ENCODE measurements at places on chromosomes 5 and 9.

GRCh38 chr5:126937771-126938170, 92.6 kb downstream of the MARCHF3 start:
- DNase-seq = no peak

DNA sequence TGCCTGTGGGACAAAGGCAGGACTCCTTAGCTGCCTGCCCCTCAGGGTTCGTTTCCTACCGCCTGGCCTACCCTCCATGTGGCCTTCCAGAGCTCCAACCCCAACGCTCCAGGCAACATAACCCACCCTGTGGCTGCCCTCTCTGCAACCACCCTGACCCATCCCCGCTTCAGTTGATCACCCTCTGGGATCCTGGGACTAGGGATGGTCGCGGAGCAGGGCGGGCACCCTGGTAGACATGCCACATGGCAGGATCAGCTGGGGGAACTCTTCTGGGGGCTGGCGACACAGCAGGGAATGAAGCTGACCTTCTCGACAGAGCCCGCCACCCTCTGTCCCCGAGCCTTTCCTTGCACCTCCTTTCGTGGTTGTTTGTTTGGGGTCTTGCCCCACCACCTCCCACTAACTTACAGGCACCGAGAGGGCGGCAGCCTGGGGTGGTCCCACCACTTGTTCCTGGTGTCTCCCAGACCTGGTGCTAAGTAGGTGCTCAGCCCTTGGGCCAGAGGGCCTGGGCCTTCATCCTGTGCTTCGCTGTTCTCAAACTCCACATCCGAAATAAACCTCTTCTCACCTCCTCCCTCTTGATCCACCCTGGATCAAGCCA, 243.1 kb downstream of the PBX3 start:
- no peak for DNase-seq

GRCh38 chr9:3827175-3827574, 301.4 kb upstream of the RFX3 start:
- DNase-seq = no peak

- DNase-seq = no peak
Observed at GRCh38 chr9:37028420-37029031, 5.5 kb downstream of the PAX5 start.

GRCh38 chr9:87498046-87498810, 561 bp downstream of the DAPK1 start:
- no peak for DNase-seq

DNA sequence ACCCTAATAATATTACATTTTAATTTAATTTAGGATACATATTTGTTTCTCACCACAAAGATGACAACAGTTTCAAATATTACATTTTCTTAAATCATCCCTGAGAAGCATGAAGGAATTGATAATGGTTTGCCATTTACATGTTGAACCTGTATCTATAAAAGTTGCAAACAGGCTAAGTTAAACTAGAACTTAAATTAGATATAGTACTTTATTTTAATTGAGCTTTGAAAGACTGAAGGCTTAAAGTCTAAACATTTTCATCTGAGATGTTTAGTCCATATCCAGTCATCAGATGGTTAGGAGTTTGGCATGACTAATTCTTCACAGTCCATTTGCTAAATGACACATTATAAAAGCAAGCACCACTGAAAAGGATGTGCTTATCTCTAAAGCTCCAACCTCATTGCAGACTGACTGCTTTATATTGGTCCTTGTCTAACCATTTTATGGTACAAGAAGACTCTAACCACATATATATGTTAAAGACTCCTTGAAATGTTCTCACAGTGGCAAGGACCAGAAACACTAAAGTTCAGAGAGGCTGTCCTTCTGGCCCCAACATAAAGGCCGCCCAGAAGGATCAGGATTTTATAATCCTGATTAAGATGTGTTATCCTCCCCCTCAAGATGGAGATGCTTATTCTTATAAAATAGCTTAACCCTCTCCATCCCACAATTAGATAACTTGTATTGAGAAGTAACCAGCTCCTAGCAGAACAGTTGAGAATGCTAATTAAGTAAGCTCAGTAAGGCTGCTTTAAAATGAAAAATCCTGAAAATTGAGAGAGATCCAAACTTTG, 25.8 kb downstream of the WNT8A start:
- DNase-seq = no peak

- no peak for DNase-seq
Observed at GRCh38 chr9:15243081-15243480, 63.9 kb downstream of the TTC39B start.

DNA sequence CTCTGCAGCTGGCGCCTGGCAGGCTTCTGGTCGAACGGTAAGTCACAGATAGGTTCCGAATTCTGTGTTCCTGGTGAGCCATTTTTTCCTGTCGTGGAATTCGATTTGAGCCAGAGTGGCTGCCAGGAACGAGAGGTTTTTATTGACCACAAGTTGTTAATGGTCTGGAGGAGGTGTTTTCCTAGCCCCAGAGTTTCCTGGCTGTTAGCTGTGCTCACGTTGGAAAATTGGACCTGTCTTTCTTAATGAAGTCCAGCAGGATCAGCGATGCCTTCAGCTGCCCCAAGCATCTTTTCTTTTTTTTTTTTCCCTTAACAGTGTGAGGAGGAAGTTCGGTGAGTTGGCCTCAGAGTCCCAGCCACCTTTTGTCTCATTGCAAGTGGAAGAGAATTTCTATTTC, 62.9 kb downstream of the COL5A1 start:
- no peak for DNase-seq

DNA sequence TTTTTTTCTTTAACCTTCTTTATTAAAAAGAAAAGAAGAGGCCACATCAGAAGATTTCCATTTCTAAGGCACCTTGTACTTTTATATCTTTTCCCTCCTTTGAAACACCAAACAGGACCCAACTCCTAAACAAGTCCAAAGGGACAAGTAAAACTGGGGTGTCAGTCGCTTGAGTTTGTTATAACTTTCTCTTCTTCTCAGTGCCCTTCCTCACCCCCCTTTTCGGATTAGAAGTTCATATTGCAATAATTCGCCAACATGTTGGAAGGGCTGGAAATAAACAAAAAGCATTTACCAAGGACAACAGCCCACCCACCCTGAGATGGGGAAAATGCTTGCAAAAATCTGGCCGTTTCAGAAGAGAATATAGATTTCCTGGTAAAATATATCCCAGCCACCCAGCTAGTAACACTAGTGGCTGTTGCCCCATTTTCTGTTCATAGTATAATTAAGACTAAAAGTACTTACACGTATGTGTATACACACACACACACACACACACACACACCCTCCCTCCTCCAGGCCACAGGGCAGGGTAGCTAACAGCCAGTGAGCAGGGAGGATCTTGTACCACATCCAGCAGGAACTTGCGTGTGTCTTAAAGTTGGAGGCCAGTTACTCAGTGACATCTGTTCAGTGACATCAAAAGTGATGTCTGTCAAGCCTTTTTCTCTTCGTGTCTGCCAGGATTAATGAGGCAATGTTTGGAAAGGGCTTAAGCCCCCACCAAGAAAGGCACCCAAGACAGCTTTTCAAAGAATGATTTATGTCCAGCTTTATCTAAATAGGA, 149.1 kb upstream of the KLF4 start:
- DNase-seq = no peak

DNA sequence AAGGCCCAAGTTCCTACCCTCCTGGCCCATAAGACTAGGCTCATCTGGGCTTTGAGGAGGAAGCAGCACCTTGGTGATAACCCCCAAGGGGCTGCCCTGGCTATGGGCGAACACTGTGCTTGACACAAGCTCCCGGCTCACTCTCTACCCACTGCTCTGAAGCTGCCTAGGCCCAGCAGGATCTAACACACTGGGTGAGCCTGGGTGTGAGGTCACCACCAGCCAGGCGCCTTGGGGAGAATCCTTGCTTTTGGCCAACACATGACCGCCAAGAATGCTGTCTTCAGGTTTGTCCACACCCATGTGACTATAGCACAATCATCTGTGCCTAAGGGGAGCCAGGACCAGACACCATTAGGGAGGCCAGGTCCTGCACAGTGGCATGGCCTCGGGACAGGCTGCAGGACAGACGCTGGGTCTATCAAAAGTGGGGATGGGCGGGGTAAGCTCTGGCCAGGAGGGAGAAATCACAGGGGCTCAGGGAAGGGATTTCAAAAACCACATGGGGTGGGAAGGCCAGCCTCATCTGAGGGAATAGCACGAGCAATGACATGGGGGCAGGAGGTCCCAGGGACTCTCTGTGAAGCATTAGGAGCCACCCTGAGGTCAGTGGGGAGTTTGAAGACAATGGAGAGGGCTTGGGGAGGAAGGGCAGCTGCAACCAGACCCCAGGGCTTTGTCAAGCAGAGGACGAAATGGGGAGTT, 29.6 kb downstream of the BICD2 start:
- DNase-seq = no peak

DNA sequence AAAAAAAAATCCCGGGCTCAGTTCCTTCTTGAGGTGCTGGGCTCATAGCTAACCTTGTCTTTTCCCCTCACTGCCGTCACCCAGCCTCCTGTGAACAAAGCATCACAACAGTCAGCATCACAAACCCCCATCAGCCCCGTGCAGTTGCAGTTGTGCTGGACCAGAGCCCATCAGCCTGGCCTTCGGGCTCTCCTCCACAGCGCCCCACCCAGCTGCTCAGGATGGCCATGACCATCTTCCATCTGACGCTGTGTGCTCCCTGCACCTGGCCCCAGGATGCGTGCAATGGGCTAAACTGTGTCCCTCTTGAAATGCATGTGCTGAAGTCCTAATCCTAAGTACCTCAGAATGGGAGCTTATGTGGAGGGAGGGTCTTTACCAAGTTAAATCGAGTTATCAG, 48.1 kb downstream of the NSUN2 start:
- no peak for DNase-seq

Measured in T-helper 2 cell (primary cell).